ENCODE measurements at places on chromosomes 2 and 18.
A peak's percentile ranks its signal among the peaks of the same experiment; 100 is the strongest.

GRCh38 chr2:225100856-225101294 lies 58.6 kb upstream of the DOCK10 start:
- no peak for DNase-seq

GRCh38 chr2:46331109-46331766 lies 34.0 kb downstream of the EPAS1 start:
- DNase-seq: no peak

- peak; percentile 31 for DNase-seq
These were observed 69.3 kb downstream of the PSMG2 start for GRCh38 chr18:12772111-12772510.

- DNase-seq: no peak
These were observed 71.1 kb downstream of the MGAT5 start for GRCh38 chr2:134324947-134325346.

GRCh38 chr2:212726403-212726802 lies 187.8 kb upstream of the ERBB4 start:
- no peak for DNase-seq

DNA sequence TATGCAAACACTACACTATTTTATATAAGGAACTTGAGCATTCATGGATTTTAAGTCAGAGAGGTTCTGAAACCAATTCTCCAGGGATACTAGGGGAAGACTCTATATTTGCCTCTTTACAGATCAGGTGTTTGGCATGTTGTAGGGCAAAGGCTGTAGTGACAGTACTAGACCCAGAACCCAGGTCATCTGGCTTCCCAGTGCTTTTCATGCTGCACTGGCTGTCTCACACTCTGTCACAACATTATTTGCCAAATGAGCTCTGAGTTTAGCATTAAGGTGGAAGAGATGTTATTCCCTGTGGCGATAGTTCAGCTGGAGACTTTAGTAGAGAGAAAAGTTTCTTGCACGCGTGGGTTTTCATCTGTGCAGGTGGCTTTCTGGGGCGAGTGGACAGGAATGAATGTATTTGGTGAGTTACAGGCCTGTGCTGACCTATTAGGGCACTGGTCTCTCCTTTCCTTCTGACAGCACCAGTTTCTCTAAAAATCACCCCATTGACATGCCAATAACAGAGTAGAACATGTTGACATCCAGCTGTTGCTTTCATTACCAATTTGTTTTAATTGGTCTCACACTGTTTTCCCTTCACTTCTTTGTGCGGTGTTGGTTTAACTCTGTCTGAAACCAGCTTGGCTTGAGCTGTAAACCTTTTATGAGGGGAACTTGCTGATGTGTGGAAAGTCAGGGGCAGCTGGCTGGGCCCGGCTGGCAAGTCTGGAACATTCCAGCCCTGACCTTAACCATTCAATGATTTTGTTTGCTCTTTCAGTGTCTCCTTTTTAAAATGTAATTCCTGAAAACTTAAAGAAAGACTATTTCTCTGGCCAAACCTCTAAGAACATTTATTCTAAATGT lies 643.0 kb upstream of the FAM98A start:
- DNase-seq: no peak

GRCh38 chr18:36993068-36993467 lies 164.1 kb downstream of the KIAA1328 start:
- DNase-seq: no peak

DNA sequence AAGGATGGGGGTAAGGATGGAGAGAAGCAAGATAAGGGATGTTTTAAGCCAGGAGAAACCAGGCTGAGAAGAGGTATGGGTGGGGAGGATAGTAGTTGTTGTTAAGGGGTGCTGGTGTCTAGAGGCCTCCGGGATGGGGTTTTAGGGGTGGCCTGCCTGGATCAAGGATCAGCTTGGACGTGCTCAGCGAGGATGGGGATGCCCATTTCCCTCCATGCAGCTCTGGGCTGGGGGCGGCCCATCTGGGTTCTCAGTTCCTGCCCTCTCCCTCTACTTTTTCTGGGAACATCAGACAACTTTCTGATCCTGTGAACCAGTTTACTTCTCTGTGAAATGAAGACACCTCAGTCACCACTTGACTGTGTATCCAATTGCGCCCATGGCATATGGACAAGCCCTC lies 10.1 kb downstream of the B3GNT2 start:
- DNase-seq: no peak

GRCh38 chr2:216858312-216858711 lies 1.6 kb downstream of the TNP1 start:
- DNase-seq: no peak

- no peak for DNase-seq
These were observed 7.6 kb downstream of the HIBCH start for GRCh38 chr2:190311893-190312634.

- DNase-seq: no peak
These were observed 20.2 kb downstream of the CHST9 start for GRCh38 chr18:27164905-27165304.

- DNase-seq: no peak
These were observed 659 bp downstream of the ZNF142 start for GRCh38 chr2:218658671-218659257.

- no peak for DNase-seq
These were observed 587.7 kb downstream of the CPS1 start for GRCh38 chr2:211144078-211144477.

DNA sequence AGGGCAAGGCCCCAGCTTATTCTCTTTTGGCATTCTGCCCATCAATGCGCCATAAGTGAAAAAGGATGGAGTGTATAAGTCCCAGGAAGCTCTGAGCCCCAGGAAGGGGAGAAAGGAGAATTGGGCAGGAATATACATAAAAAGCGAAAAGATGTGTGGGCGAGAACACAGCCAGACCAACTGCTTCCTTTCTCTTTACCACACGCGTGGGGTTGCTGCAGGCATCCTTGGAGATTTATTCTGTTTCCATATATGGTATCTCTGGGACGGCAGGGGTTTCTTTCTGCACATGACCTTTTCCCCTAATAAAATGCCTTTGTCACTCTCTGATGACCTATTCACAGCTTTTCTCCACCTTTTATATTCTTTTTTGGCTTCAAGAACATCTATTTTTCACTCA lies 440.5 kb downstream of the NBAS start:
- DNase-seq: no peak

GRCh38 chr2:218301176-218301819 lies 9.0 kb upstream of the TMBIM1 start:
- peak; percentile 75 for DNase-seq

GRCh38 chr2:113041871-113042270 lies 10.8 kb downstream of the IL36B start:
- no peak for DNase-seq

DNA sequence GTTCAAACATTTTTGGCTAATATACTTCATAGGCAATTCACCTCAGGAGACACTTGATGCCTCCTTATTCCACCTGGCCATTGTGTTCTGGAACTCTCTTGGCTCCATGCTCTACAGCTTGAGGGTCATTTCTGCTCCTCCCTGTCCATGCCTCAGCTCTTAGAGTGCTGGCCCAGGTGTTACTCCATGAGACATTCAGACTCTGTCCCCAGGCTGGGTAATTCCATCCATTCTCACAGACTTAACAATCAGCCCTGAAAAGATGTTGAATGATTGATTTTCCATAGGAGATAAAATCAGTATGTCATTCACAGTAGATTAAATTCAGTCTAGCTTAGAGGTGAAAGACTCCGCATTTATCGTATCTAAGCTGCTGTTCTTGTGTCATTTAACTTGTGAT lies 168.6 kb upstream of the CWC22 start:
- no peak for DNase-seq

- peak; percentile 50 for DNase-seq
These were observed 147.9 kb upstream of the CBLN2 start for GRCh38 chr18:72692086-72692485.

DNA sequence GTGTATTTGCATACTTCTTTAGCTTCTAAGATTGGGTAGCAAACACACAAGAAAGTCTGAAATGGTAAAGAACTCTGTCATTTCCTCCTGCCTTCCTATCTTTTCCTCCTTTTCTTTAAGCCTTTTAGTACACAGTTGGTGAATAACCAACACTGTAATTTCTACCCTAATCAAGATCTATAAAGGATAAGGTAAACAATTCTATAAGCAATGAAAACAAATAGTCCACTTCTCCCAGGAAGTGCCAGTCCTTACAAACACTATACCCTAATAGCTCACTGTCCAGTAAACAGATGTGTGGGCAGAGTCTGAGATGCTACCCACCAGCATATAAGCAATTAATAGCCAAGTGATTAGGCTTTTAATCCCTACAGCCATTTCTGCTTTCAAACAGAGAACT lies 81.0 kb upstream of the TFCP2L1 start:
- DNase-seq: no peak

DNA sequence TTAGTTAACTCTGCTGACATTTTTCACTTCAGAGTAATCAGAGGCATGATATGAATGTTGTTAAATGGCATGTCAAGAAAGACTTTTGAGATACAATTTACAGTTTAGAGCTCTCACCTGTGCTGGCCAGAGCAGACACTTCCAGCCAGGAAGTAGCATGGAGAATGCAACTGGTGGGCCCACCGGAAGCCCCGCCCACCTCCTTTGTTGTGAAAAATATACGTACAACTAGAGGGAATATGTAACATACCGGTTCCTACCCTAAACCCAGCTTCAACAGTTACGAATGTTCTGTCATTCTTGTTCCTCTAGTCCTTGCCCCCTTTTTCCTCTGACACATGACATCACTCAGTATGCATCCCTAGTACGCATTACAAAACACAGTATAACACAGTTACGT lies 70.2 kb upstream of the ITM2C start:
- DNase-seq: no peak

- DNase-seq: no peak
These were observed 5.2 kb downstream of the RAPGEF4 start for GRCh38 chr2:172740856-172741255.

GRCh38 chr2:219689676-219690628 lies 62.5 kb downstream of the SLC4A3 start:
- peak; percentile 6 for DNase-seq

Data from NCI-H774 (cell line).